ENCODE measurements at places on chromosomes 12 and 14.

GRCh38 chr12:24537083-24537860 is 411.6 kb downstream of the BCAT1 start:
- no peak for DNase-seq

GRCh38 chr12:128852885-128853599 is at the start of gene GLT1D1:
Gene GLT1D1 (plus strand): TSS chr12:128853478. CDS start chr12:128853582, 104 bp downstream.
- DNase-seq: no peak

- no peak for DNase-seq
Observed at GRCh38 chr14:102315121-102315520, 4.4 kb upstream of the ZNF839 start.

GRCh38 chr14:104133496-104133895 is 4.9 kb upstream of the KIF26A start:
- DNase-seq: no peak

GRCh38 chr14:39555749-39556148 is 123.5 kb upstream of the FBXO33 start:
- no peak for DNase-seq

DNA sequence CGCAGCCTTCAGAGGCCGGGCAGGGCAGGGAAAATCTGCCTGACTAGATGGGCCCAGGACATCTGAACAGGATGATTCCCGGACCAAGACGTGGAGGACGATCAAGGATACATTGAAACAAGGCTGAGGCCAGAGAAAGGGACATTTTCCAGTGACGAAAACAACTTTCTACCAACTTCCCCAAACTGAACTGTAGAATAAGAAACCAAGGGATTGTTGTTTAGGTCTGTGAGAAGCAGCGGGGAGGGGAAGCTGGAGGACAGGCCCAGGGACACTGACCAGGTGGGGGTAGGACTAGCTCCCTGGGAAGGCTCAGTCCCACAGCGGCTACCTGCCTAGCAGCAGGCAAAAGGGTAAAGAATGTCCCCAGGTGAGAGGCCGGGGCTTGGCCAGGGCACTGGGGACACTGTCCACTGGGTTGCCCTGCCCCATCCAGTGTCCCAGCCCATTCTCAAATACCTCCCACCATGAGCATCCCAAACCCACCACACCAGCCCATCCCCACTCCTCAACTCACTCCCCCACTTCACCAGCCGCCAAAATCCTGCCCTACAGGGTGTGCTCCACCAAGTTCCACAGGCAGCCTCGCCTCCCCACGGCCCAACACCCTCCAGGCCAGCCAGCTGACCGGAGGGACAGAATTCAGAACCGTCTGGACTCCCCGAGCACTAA is 995 bp downstream of the TNFRSF1A start:
- no peak for DNase-seq

GRCh38 chr14:95007921-95008320 is 149.4 kb downstream of the DICER1 start:
- DNase-seq: no peak

GRCh38 chr14:29528889-29529288 is 398.8 kb downstream of the PRKD1 start:
- no peak for DNase-seq

DNA sequence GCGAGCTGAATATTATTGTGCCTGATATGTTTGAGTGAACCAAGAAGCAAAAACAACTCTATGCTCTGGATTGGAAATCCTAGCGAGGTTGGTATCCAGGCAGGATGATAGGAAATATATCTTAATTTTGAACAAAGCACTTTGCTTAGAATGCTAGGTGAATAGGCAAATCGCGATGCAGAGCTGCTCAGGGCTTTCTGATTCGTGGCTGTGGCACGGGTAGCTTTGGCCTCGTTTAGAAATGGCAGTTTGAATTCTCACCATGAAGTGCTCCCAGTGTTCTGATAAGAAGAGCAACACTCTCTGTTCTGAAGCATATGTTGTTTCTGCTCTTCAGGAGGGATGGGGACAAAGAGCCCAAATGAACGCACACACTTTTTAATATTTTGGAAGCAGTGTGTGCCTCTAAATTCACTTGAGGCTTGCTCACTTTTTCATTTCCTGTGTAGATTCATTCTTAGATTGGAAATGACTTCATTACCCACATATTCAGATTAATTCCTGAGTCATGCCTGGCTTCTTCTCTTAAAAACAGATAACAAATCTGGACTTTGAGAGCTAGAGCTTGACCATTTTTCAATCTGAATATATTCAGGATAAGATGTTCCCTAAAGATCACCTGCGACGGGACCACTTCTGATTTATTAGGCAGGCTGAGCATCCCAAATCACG is 200.9 kb downstream of the RPAP3 start:
- DNase-seq: peak; percentile 61

DNA sequence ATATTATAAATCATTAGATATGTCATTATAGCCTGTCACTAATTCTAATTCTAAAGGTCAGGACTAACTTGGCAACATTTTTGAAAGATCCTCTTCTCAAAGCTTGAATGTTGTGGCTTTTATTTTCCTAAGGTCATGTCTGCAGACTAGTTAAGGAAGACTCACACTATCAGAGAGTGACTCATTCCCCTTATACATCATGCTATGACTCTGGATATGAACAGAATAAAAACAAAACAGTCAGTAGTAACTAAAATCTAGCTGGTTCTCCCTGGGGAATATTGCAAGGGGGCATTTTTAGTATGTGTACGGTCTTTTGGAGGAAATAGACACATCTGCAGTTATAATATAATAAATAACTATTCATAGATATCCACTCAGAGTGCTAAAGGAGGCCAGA is 170.6 kb downstream of the SLC2A13 start:
- DNase-seq: peak; percentile 57

- no peak for DNase-seq
Observed at GRCh38 chr14:23725528-23725927, 89.4 kb downstream of the DHRS2 start.

GRCh38 chr12:70660620-70661219 is 23.5 kb upstream of the PTPRB start:
- DNase-seq: peak; percentile 83

- DNase-seq: no peak
Observed at GRCh38 chr12:24255920-24256665, 306.6 kb upstream of the SOX5 start.

- DNase-seq: no peak
Observed at GRCh38 chr12:89129167-89129870, 223.0 kb downstream of the DUSP6 start.

- no peak for DNase-seq
Observed at GRCh38 chr12:118706437-118706836, 274.9 kb upstream of the SRRM4 start.

DNA sequence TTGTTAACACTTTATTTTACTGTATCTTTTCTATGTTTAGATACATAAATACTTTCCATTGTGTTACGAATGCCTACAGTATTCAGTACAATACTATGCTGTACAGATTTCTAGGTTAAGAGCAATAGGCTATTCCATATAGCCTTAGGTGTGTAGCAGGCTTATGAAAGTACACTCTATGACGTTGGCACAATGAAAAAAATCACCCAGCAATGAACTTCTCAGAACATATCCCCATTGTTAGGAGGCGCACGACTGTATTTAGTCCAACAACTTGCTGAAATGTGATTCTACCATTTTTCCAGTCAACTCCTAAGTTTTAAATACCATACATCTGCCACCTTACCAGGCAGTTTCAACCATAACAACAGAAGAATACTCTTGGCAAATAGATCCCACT is 1.8 kb downstream of the PARP11 start:
- DNase-seq: no peak

DNA sequence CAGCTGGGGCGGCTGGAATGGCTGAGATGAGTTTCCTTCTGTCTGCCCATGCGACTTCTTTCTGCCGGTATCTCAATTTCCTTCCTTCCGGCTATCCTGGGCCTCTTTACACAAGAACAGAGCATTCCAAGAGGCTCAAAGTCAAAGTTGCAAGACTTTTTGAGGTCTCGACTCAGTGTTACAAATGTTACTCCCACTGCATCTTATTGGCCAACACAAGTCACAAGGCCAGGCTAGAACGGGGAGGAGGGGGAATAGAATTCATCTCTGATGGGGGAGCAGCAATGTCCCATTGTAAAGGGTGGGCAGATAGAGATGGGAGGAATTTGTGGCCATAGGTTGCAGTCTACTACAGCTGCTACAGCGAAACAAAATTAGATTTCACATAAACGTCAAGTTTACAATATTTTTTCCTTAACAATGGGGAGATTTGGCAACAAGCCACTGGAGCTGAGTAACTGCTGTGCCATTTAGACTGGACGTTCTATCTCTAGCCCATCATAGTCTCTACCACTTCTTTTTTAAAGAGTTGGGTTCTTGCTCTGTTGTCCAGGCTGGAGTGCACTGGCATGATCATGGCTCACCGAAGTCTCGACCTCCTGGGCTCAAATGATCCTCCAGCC is 9.5 kb upstream of the NYNRIN start:
- peak; percentile 26 for DNase-seq

DNA sequence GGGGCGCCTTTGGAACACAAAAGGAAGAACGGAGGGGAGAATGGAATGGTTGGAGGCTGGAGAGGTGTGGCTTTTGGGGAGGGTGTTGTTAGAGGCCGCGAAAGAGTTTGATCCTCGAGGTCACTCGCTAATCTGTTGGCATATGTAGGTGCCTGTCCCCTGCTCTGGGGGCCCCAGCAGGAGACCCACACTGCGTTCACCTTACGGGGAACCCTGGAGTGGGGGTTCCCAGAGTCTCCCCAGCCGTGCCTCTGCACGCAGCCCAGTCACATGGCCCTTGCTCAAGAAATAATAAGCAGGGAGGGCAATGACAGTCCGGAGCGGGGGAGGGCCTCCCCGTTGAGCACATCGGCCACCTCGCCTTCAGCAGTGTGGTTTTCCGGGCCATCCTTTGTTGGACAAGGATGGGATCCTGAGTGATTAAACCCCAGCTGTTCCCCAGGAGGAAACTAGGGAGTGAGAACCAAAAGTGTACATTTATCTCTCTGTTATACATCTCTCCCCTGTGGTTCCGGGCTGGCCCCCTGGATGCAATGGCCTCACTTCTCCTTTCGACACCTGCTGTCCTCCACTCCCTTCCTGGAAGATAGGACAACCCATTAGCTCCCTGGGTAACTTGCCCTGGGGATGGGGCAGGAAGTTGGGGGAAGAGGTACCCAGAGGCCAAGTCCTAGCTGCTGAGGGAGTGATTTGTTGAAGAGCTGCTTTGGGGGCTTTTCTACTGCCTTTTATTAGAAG is 1.3 kb downstream of the PLEKHG3 start:
- no peak for DNase-seq

DNA sequence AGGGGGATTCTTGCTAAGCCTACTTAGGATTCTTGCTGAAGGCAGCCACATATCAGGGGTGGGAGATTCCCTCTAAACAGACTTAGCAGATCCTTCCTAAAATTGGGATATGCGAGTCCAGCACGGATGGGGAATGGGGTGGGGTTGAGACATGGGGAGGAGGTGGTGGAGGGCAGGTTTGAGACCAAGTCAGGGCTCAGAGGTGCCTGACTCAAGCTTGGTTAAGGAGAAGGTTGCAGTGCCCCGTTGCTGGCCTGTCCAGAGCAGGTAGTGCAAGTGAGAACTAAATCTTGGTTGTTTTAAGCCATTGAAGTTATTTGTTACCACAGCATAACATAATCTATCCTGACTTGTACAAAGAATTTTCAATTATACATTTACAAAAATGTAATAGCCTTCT is 359.7 kb downstream of the AACS start:
- DNase-seq: no peak

DNA sequence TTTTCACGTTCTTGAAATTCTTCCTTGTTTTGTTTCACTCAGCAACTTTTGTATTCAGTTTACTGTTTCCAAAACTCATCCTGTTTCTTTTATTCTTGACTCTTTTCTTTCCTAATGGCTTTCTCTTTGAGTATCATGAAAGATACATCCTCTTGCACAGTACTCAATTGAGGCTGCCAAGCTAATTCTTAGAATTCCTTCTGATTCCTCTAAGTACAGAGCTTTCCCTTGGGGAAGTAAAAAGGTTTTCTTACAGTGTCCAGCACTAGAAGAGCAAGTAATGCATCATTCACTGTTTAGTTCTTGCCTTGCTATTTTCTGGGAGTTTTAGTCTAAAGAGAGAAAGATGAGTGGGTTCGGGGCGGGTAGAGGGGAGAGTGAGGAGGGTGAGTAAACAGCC is 154.1 kb downstream of the NEDD1 start:
- no peak for DNase-seq

DNA sequence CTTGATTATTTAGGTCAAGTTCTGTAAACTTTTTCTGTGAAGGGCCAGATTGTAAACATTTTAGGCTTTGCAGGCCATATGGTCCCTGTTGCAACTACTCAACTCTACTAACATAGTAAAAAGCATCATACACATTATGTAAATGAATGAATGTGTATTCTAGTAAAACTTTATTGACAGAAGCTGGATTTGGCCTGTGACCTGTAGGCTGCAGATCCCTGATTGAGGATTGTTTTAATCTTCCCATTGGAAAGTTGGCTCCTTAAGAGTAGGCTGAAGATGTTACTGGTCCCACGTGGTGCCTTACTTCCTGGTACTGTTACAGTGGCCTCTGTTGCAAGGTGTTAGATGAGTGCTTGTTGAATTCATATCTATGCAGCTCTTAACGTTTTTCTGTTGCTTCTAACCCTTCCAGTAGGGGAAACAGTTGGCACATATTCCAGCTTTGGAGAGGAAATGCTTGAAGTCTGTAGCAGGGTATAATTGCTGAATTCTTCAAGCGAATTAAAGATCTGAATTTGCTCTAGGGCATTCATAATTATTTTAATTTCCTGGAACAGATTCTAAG is 133.6 kb upstream of the DNM1L start:
- DNase-seq: no peak

- DNase-seq: peak; percentile 27
Observed at GRCh38 chr14:20632448-20632830, 9.1 kb downstream of the OR6S1 start.

- DNase-seq: no peak
Observed at GRCh38 chr14:91118511-91119068, 4.7 kb downstream of the DGLUCY start.

GRCh38 chr12:30870491-30871265 is 55.9 kb upstream of the TSPAN11 start:
- no peak for DNase-seq

Data from epithelial cell of esophagus (primary cell).